ENCODE measurements at places on chromosomes 5 and 9.

GRCh38 chr5:40572937-40573336, 106.8 kb upstream of the PTGER4 start:
- DNase-seq = no peak

- DNase-seq = no peak
These were observed 23.9 kb upstream of the MVB12B start for GRCh38 chr9:126302730-126303129.

GRCh38 chr5:167155387-167156005, 1135.9 kb upstream of the WWC1 start:
- DNase-seq = no peak

- no peak for DNase-seq
These were observed 1.2 kb downstream of the IRX1 start for GRCh38 chr5:3596857-3597166.

DNA sequence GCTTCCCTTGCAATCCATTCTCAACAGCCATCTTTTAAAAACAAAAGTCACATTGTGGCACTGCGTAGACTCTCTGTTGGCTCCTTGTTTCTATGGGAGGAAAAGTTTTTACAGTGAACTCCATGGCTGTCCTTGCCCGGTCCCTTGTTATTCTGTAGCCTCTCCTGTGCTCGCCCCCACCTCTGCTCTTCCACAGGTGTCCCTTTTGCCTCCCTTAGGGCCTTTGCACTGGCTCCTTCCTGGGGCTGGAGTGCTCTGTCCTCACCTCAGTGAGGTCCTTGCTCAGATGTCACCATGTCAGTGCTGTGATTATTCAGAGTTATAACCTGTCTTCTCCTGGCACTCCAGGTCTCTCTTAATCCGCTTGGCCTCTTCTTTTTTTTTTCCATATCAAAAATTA, 308.8 kb downstream of the DOCK8 start:
- DNase-seq = no peak

- no peak for DNase-seq
These were observed 268.6 kb upstream of the MVB12B start for GRCh38 chr9:126058011-126058531.

DNA sequence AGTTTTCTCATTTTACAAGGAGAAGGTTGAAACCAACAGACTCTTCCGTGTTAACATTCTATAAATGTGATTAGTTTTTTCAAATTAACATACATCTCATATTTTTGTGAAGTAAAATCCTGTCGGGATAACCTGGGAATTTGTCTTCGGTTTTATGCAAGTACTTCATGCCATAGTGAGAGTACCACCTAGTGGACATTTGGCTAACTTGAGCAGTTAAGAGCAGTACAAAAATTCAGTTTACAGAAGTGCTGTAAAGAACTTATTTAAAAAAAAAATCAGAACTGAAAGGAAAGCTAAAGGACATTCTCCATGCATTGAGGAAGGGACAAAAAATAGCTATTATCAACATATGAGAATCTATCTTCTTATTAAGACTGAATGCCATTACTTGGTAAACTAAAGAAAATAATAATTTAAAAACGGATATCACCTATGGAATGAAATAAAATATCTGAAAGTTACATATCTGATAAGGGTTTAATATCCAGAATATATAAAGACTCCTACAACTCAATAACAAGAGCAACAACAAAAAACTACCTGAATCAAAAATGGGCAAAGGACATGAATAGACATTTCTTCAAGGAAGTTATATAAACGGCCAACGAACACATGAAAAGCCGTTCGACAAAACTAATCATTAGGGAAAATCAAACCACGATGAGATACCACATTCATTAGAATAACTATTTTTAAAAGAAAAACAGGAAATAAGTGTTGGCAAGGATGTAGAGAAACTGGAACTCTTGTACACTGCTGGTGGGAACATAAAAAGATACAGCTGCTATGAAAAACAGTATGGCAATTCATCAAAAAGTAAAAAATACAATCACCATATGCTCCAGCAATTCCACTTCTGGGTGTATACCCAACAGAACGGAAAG, 117.0 kb upstream of the GNA14 start:
- DNase-seq = peak; percentile 58

- no peak for DNase-seq
These were observed 778.3 kb downstream of the PRELID2 start for GRCh38 chr5:145056800-145057199.

DNA sequence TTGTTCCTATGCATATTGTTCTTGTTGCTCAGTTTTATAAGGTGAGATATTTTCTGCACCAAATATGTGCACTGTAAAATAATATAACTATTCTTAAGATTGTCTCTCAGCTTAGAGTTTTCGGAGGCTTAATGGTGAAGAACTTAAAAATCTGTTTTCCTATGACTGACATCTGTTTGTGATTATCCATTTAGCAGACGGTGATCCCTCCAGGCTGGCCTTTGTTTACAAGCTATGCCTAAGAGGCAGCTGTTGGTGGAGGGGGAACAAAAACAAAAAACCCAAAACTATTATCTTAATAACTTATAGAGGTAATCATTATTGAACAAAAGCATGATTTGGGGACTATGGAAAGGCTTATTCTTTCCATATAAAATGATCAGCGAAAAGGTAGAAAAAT, 658 bp downstream of the PDCD1LG2 start:
- no peak for DNase-seq

DNA sequence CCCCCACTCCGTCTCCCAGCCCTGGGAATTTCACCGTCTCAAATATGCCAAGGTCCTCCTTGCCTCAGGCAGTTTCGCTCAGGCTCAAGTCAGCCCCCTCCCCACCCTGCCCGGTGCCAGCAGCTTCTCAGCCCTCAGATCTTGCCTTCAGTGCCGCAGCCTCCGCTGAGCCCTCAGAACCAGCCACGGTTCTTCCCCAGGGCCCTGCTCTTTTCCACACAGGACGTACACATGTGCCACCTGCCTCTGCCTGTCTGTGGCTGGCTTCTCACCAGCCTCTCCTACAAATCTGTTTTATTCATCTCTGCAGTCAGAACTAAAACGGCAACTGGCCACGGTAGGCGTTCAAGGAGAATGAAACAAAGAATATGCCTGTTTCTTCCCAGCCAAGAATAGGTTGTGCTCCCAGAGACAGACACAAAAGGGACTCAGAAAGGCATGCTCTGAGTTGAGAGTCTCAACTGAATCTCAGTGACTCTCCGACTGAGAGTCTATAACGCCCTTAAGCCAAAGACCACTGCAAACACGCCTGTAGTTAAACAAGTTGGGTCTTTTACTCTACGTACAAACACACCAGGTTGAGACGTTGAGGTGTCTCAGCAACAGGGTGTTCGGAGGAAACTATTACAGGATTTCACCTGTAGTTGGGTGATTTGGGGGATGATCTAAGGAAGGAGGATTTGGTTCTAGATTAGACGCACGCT, 10.6 kb upstream of the GRIN1 start:
- DNase-seq = no peak

- no peak for DNase-seq
These were observed 211.3 kb upstream of the FBN2 start for GRCh38 chr5:128749136-128749898.

DNA sequence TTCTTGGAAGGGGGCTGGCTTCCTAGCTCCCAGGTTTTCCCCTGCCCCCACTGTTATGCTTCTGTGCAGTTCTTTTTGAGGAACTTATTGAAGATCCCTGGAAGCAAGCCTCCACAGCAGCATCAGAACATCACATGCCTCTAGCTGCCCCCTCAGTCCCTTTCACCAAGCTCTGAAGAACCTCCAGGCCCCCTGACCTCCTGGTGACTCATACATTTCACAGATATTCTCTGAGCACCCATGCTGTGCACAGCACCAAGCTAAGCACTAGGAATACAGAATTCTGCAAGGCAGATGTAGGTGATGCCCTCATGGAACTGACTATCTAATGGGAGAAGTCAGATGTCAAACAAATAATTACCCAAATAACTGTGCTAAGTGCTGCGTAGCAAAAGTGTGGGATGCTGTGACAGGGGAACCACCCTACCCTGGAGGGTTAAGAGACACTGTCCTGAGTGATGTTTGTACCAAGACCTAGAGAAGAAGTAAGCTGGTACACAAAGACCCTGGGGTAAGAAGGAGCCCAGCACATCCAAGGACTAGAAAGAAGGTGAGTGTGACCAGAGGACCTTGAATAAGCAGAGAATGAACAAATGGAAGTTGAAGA, 213.7 kb upstream of the NR4A3 start:
- peak; percentile 86 for DNase-seq

- peak; percentile 64 for DNase-seq
These were observed 24.5 kb upstream of the IDNK start for GRCh38 chr9:83598487-83598886.

- no peak for DNase-seq
These were observed 20.1 kb downstream of the DOCK2 start for GRCh38 chr5:169657127-169657526.

DNA sequence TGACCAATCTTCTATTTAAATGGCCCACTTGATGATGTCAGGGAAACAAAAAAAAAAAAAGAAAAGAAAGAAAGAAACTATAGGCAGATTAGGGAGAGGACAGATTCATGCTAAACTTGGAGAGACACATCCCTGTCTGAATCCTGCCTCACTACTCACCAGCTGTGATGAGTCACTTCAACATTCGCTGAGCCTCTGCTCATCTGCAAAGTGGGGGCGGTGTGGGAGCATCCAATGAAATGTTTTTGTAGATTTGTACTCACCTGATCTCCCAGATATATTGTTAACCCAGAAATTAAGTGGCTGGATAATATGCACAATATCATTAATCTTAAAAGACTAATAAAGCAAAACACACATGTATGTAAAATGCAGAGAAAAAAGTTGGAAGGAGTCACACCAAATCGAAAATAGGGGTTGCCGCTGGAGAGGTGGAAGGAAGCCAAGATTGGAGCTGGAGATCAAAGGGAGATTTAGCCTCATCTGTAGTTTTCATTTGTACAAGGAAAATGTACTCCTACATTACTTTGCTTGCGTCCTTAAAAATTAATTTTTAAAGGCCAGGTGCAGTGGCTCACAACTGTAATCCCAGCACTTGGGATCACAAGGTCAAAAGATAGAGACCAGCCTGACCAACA, 17.0 kb upstream of the ERGIC1 start:
- peak; percentile 83 for DNase-seq

GRCh38 chr9:16652582-16652981, 217.9 kb downstream of the BNC2 start:
- no peak for DNase-seq

GRCh38 chr5:159510282-159510681, 180.0 kb upstream of the IL12B start:
- no peak for DNase-seq

- DNase-seq = no peak
These were observed 54.3 kb downstream of the NUP214 start for GRCh38 chr9:131179561-131180219.

GRCh38 chr9:119368681-119369581, at the start of gene BRINP1:
BRINP1 (minus strand) TSS chr9:119369435; CDS start chr9:119313355, 56,080 bp downstream.
- DNase-seq = peak; percentile 2

- DNase-seq = no peak
These were observed 56.8 kb downstream of the PTPDC1 start for GRCh38 chr9:94140791-94141790.

GRCh38 chr5:173454361-173454735, 126.1 kb upstream of the STC2 start:
- peak; percentile 65 for DNase-seq

GRCh38 chr5:43203373-43203772, 11.3 kb downstream of the NIM1K start:
- DNase-seq = no peak

GRCh38 chr9:33818847-33819500, 2.0 kb downstream of the UBE2R2 start:
- peak; percentile 58 for DNase-seq

GRCh38 chr5:85985167-85985566, 632.6 kb upstream of the COX7C start:
- no peak for DNase-seq

DNA sequence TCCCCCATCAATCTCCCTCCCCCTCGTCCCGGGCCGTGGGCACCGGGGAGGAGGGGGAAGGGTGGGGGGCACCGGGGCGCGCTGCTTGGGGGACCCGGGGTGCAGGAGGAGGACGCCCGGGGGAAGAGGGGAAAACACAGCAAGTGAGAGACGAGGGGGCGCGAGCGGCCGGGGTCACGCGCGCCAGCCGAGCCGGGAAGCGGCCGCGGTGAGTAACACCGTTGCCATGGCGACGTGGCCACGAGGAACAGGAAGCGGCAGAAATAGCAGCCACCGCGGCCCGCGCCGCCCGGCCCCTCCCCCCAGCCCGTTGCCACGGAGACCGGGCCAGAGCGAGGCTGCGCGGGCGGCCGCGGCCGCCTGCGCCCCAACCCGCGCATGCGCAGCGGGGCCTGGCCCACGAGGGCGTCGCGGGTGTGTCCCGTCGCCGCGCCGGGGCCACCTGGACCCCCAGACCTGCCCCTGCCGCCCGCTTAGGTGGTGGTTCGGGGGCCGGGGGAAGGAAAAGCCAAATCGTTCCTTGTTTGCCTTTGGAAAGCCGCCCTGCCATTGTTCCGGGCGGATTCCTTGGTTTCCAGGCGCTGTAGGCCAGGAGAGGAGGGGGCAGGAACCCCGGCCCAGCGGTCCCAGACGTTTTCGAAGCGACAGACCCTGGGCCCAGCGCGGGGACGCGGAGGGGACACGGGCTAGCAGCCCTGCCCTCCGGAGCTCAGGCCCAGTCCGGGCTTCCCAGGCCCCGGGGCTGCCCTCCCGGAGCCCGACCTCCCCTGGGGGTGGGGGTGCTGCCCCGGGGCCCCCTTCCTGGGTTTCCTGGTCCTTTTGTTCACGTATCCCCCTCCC, 207.1 kb downstream of the C9orf50 start:
- DNase-seq = peak; percentile 99

GRCh38 chr5:179763215-179763945, 30.4 kb upstream of the LTC4S start:
- DNase-seq = peak; percentile 74

GRCh38 chr9:125444956-125445506, 183.4 kb downstream of the GAPVD1 start:
- no peak for DNase-seq

DNA sequence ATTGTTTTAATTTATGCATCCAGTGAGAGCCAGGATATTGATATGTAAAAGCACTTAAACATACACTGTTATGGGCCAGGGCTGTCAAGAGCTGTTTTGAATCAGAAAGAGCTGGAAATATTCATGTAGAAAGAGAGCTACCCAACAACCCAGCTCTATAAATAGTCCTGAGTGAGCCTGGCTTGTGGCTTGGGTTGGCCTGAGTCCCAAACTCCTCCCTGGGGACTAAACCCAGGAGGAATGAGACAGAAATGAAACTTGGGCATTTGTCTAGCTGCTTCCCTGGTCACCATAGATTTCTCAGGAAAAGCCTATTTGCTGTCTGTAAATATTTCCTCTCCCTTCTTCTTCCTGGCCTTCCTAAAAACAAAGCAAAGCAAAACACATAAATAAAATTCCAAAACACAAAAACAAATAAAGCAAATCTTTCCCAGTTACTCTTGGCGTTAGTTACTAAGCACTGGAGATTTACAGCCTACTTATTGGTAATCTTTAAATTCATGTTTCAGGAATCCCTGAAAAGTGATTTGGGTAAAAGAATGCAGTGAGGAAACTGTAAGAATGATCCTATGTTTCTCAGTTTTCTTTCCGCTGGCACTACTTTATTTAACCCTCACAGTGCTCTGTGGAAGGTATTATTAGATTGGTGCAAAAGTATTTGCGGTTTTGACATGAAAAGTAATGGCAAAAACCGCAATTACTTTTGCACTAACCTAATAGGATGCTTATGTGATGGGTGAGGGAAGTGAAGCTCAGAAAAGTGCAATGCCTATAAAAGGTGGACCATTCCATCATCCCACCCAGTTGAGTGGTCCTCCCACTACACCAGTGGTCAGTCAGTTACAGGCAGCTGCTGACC, 111.8 kb downstream of the CARTPT start:
- no peak for DNase-seq
